ENCODE measurements at places on chromosomes 1 and 21.

DNA sequence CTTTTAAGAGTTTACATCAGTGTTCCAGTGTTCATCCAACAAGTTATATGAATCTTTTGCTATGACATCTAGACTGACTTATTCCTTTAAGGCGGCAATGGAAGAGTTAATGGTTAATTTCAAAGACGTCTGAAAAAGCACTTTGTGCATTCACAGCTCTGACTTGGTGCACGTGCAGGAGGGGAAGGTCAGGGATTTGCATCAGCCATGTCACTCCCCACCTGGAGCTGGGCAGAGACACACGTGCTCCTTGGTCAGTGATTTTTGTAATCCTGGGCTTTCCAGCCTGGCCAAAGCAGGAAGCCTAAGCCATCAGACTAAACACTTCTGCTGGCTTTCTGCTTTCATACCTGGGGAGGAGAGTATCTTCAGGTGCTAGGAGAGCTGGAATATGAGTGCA is 96.3 kb downstream of the ST3GAL3 start:
- no peak for DNase-seq

DNA sequence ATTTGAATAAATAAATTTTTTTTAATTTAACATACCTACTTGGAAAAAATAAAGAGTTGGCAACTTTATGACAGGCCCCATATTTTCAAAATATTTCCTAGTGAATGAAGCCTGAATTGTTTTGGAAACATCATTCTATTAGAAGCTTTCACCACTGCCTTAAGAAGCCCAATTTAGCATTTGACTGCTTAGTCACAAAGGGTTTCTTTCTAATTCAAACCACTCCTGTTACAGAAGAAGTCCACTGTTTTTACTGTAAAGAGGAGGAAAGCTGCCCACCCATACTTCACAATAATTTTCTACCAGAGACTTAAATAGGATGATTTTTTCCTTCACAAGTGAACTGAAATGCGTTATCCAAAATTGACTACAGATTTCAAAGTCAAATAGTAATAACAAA is 534.6 kb upstream of the PTBP2 start:
- no peak for DNase-seq

DNA sequence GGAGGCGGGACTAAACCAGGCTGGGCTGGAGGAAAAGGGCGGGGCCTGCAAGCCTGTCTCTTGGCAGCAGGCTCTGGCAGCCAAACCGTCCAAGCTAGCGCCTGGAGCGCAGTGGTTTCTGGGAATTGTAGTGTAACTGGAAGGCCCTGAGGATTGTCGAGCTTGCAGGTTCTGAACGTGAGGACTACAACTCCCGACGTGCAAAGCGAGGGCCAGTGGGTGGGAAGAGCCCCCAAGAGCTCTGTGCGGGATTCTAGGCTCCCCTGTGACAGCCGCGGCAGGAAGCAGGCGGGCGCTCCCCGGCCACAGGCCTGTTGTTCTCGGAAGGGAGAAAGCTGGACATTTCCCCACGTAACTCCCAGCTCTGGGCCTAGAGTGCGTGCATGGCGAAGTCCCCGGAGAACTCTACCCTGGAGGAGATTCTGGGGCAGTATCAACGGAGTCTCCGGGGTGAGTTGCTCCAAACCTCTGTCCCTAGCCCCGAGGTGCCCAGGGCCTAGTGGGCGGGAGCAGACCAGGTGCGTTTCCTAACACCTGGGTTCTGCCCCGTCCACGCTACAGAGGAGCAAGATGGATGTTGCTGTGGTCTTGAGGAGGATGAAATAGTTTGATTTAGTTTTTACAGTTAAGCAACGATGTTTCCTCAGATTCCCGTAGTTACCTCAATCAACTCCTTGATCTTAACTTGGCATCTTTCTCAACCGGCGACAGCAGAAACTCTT is at the start of gene SDCCAG8:
SDCCAG8 (plus strand) TSS at position 251 of the 722 bp plus-strand sequence; CDS start at position 384, 133 bp downstream.
- DNase-seq = peak; percentile 85

GRCh38 chr21:44391345-44392091 is 38.1 kb downstream of the TRPM2 start:
- no peak for DNase-seq

DNA sequence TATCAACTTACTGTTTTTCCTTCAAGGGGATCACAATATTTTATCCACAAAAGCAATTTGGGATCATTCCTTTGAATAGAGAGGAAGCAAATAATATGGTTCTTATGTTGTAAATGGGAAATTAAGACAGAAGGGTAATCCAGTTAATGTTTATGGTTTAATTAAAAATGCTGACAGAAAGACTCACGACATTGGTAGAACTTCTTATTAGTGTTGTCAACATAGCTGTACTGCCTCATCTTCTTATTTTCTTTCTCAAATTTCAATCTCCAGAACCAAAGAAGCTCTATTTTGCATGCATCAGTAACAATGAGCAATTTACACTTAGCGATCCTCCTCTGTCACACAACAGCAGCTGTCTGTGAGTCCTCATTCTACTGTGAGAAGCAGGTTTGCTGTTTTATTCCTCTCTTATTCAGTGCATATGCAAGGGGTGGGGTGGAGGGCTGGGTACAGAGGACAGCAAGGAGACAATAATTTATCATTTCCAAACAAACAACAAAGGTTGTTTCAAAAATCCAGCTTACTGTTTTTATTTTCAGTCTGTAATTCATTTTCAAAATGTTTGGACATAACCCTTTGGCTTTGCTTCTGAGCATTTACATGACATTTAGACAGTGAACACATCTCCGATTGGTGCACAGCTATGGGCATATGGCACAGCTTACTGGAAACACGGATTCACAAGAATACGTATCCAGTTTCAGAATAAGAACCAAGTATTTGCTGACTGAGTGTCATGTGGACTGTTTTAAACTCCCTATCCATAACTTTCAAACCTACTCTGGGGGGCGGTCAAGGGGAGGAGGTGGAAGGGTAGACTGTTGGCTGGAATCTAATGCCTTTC is 335.9 kb downstream of the RGS7 start:
- no peak for DNase-seq

- no peak for DNase-seq
Observed at GRCh38 chr1:46158312-46159281, 16.3 kb upstream of the TSPAN1 start.

DNA sequence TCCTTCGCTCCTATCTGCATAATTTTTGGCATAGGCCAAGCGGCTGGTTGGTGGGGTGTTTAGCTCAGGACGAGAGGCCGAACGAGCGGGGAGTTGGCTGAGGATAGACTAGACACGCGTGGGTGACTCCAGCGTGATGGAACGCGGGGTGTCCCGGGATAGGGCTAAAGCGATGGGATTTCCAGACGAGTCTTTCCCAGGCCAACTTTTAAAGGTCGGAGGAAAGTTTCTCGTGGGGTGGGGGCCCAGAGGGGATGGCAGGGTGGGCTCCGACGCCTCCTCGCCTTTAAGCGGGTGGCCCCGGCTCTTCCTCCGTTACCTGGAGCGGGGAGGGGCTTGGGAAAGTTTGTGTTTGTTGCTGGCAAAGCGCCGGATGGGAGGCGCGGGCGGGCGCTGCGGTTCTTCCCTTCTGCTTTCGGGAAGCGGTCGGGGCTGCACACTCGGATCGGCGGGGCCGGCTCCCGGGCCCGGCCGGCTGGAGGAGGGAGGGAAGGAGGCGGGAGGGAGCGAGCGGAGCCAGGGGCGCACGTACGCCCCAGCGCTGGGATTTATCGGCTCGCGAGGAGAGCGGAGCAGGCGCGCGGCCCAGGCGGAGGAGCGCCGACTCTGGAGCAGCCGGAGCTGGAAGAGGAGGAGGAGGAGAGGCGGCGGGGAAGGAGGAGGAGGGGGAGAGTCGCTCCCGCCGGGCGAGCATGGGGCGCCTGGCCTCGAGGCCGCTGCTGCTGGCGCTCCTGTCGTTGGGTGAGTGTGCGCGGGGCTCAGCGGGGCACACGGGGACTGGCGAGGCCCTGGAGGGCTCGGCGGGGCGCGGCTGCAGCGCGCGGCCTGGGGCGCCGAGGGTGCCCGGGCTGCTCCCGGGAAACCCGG is at the start of gene PTGFRN:
PTGFRN (plus strand) TSS at position 405 of the 867 bp plus-strand sequence; CDS start at position 693, 288 bp downstream.
- DNase-seq = no peak

GRCh38 chr21:29486306-29486807 is 187.6 kb downstream of the BACH1 start:
- no peak for DNase-seq

DNA sequence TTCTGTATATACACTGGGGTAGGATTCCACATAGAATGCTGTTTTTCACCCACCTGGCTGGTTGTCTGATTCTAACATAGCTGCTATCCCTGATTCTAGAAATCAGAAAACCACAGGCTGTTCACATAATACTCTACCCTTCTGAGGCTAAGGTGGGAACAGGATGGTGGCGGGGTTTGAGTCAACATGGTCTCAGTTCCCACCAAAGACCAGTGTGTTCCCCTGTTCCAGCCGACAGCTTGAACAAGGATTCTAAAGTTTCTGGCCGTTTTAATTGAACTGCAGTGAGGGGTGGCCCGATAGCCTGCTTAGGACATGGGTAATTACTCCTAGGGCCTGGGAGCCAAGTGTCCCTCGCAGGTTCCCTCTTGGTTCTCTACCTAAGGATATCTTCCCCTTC is 38.4 kb downstream of the PEX14 start:
- DNase-seq = no peak

- DNase-seq = no peak
Observed at GRCh38 chr1:231776757-231777062, 150.1 kb downstream of the DISC1 start.
